ENCODE measurements at places on chromosomes 1 and 21.
A peak's percentile ranks its signal among the peaks of the same experiment; 100 is the strongest.

DNA sequence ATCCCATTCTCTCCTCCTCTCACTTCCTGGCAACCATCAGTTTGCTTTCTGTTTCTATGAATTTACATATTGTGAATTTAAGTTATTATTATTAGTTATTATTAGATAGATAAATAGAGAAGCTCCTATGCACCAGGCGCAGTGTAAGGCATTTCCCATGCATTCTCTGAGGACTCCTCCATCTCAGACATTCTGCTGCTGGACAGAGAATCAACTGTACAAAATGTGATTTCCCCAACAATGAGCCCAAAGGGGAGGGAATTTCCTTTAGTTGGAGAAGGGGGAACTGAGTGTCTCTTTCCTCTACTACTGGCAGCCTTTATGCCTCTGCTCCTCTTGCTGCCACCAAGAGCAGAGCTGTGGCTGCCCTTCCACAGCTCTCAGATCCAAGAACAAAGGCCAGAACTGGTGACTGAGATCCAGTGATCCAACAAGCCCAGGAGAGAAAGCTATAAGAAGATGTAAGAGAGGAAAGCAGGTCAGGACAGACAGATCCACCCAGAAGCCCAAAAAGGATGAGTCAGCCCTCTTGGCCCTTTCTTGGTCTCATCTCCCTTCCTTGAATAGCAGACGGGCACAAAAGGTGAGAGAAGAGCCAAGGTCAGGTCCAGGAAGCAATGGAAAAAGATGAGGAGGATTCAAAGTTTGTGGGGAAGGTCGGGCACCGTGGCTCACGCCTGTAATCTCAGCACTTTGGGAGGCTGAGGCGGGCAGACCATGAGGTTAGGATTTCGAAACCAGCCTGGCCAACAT is 3.5 kb upstream of the IVL start:
- H3K27me3 ChIP-seq: peaks cover 36% of the 10 kb centered on the region
- no peaks in the 10 kb centered on the region for H3K4me1 ChIP-seq
- H3K27ac ChIP-seq: no peak overlapping the region
- peaks cover 5% of the 10 kb centered on the region for H3K36me3 ChIP-seq
- DNase-seq: no peak

DNA sequence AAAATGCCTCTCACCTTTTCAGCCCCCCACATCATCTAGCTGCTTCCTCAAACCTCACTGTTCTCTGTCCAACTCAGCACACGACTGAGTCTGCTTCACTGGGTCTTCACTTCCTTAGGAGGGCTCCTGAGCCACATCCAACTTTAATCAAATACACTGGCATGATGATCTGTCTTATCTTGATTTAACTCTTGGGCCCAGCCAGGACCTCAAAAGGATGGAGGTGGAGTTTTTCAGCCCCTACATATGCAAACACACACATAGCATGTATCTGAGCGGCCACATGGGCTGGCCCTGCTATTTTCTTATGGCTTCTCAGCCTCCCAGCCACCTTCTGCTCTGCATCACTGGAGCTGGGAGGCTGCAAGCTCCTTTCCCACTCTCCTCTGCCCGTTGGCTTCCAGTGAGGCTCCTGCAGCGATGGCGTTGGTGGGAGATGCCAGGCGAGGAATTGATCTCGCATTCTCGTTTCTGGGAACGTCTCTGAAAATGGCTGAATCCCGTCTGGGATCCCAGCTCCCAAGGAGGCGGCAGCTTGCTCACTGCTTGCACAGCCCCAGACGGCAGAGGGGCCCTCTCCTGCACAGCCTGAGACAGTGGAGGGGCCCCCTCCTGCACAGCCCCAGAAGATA is 1.8 kb upstream of the PRXL2B start:
- peak overlapping the region; percentile 99 for H3K27ac ChIP-seq
- no peaks in the 10 kb centered on the region for H3K27me3 ChIP-seq
- DNase-seq: no peak

DNA sequence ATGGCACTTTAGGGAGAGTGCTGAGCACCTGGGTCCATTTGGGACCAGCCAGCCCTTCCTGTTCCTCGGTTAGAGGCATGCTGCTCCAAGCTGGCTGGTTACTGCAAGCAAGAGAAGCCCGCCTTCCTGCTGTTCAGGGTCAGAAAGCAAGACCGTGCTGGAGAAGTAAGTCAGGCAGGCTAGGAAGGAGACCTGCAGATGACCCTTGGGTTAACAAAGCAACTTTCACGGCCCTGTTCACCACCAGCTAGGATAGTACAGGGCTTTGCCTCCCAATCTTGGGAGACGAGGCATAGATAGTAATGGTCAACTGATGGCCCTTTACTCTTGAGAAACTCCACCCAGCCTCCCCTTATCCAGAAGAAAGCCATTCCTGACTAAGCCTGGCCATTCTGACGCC is 136.1 kb downstream of the DHRS3 start:
- peak overlapping the region; percentile 76 for H3K27ac ChIP-seq
- H3K4me1 ChIP-seq: peaks cover 44% of the 10 kb centered on the region
- peaks cover 8% of the 10 kb centered on the region for H3K36me3 ChIP-seq

GRCh38 chr1:64572222-64572900 is 102.4 kb downstream of the CACHD1 start:
- H3K36me3 ChIP-seq: no peaks in the 10 kb centered on the region
- no peak overlapping the region for H3K27ac ChIP-seq
- H3K4me1 ChIP-seq: no peaks in the 10 kb centered on the region
- no peak for DNase-seq

- H3K27ac ChIP-seq: no peak overlapping the region
- peaks cover 6% of the 10 kb centered on the region for H3K36me3 ChIP-seq
- H3K27me3 ChIP-seq: peaks cover 66% of the 10 kb centered on the region
- no peak overlapping the region for H3K4me3 ChIP-seq
- no peak for DNase-seq
- H3K4me1 ChIP-seq: peaks cover 4% of the 10 kb centered on the region
These were observed 1.2 kb downstream of the LMOD1 start for GRCh38 chr1:201945157-201945556.

DNA sequence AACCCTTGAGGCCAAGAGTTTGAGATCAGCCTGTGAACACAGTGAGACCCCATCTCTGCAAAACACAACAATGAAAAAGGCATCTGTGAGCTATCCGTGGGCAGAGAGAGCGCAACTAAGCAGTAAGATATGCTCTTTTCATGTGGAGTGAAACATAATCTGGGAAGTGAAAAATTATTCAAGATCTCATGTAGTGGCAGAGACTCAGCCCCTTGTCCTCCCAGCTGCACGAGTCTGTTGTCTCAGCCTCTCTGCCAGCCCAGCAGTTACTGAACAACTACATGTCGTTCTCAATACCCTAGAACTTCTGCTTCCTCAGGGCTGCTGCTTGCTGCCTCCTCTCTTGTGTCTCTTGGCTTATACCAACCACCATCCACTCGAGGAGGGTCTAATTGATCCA is 61.3 kb upstream of the WDR26 start:
- H3K36me3 ChIP-seq: no peaks in the 10 kb centered on the region
- H3K4me3 ChIP-seq: no peak overlapping the region
- no peak for DNase-seq
- H3K27ac ChIP-seq: peak overlapping the region; percentile 74

GRCh38 chr1:241611063-241611462 is 29.1 kb downstream of the CHML start:
- DNase-seq: peak; percentile 9
- H3K4me3 ChIP-seq: no peak overlapping the region
- no peaks in the 10 kb centered on the region for H3K36me3 ChIP-seq
- H3K27me3 ChIP-seq: no peaks in the 10 kb centered on the region
- H3K4me1 ChIP-seq: no peaks in the 10 kb centered on the region

DNA sequence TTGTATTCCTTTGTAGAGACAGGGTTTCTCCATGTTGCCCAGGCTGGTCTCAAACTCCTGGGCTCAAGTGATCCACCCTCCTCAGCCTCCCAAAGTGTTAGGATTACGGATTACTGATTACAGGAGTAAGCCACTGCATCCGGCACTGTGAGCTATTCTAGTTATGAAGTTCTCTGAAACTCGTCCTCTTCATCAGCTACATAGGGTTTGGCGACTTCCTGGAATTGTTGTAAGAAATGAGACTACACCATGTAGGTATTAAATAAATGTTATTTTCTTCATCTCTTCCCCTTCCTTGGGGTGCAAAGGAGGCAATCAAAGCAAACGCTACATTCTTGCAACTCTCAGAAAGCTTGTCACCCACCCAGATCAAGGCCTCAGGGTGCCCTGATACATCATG is 131.2 kb upstream of the TIAM1 start:
- H3K27ac ChIP-seq: no peak overlapping the region
- no peak for DNase-seq
- H3K27me3 ChIP-seq: no peaks in the 10 kb centered on the region
- no peak overlapping the region for H3K4me3 ChIP-seq

DNA sequence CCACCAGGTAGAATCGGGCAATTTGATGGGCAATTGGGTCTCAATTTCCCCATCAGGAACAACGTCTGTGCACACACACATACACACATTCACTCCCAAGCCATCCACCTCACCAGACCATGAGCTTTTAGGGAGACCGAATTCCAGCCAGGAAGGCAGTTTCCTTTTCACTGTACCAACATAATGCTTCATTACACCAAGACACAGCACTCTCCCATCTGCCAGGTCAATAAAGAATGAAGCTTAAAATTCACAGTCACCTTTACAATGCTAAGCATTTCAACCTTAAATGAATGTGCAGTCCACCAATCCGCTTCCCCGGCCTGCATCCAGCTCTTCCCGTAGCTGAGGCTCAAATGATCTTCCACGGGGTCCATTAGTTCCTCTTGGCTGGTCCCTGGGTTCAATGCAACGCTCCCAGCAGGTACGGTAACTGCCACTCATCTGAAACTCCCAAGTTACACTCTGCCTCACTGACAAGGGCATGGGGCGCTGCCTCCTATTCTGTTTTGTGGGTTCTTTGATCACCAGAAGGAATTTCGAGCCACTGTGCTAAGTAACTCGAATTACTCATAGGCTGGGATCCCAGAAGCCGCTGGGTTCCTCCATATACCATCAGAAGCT is 105.0 kb downstream of the SIM2 start:
- H3K4me3 ChIP-seq: no peak overlapping the region
- no peaks in the 10 kb centered on the region for H3K27me3 ChIP-seq
- DNase-seq: no peak
- H3K27ac ChIP-seq: no peak overlapping the region
- peaks cover 12% of the 10 kb centered on the region for H3K4me1 ChIP-seq

GRCh38 chr1:22074803-22075202 is 22.3 kb downstream of the CDC42 start:
- peak overlapping the region; percentile 73 for H3K4me3 ChIP-seq
- H3K27me3 ChIP-seq: no peaks in the 10 kb centered on the region
- peaks cover 90% of the 10 kb centered on the region for H3K36me3 ChIP-seq
- H3K4me1 ChIP-seq: peaks cover 91% of the 10 kb centered on the region

DNA sequence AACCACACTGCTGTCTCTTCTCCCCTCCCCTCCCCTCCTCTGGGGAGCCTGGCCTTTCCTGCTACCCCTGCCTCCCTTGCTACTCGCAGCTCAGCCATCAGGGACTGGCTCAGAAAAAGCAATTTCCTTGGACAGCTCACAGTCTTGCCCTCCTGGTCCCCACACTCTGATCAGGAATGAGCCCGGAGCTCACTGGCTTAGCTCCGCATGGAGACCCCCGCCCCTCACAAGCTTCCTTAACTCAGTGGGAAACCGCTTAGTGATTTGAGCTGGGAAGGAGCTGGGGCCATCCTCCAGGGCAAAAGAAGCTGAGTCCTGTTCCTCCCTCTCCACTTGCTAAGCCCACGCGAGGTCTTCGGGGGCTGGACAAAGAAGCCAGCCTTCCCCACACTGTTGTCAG is 70.3 kb upstream of the ACTL8 start:
- H3K27me3 ChIP-seq: peaks cover 31% of the 10 kb centered on the region
- no peak overlapping the region for H3K27ac ChIP-seq
- no peak for DNase-seq
- H3K36me3 ChIP-seq: no peaks in the 10 kb centered on the region
- H3K4me1 ChIP-seq: no peaks in the 10 kb centered on the region

DNA sequence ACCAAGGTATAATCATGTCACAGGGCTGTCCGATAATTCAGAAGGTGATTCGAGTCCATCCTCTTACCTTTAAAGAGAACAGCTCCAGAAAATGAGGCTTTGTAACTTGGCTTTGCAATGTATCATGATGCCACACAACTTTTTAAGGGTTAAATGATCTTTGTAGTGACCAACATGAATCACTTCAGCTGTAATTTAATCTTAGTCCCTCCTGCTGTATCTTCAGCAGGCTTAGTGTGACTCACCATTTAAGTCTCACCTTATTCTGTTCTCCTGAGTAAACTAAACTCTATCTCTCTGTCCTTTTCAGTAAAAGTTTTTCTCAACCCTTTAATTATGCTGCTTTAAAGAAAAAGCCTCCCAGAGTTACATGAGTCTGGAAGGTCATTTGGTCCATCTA is 1.9 kb upstream of the HIVEP3 start:
- peak overlapping the region; percentile 76 for H3K4me3 ChIP-seq
- peaks cover 39% of the 10 kb centered on the region for H3K4me1 ChIP-seq
- no peaks in the 10 kb centered on the region for H3K27me3 ChIP-seq
- no peak for DNase-seq
- peaks cover 15% of the 10 kb centered on the region for H3K36me3 ChIP-seq

DNA sequence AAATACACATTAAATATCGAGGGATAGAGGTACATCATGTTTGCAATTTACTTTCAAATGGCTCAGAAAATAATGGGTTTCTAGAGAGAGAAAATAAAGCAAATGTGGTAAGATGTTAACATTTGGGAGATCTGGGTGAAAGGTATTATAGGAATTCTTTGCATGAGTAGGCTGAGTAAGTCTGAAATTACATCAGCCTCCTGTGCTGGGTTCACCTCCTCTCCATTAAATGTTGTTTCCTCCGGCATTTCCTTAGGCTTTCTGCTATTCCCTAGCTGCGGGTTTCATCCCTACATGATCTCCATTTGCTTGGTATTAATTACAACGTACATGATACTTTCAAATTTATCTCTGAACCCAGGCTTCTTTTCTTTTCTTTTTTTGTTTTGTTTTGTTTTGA is 31.6 kb downstream of the ZMYND12 start:
- no peak overlapping the region for H3K27ac ChIP-seq
- no peaks in the 10 kb centered on the region for H3K4me1 ChIP-seq
- peaks cover 39% of the 10 kb centered on the region for H3K27me3 ChIP-seq
- DNase-seq: no peak

- H3K4me1 ChIP-seq: peaks cover 22% of the 10 kb centered on the region
- H3K27me3 ChIP-seq: no peaks in the 10 kb centered on the region
- no peak overlapping the region for H3K27ac ChIP-seq
- no peaks in the 10 kb centered on the region for H3K36me3 ChIP-seq
- DNase-seq: no peak
These were observed 43.6 kb downstream of the ACP6 start for GRCh38 chr1:147626739-147627138.

- no peak for DNase-seq
- H3K4me3 ChIP-seq: no peak overlapping the region
- peaks cover 2% of the 10 kb centered on the region for H3K4me1 ChIP-seq
- H3K27me3 ChIP-seq: peaks cover 5% of the 10 kb centered on the region
- H3K27ac ChIP-seq: no peak overlapping the region
- no peaks in the 10 kb centered on the region for H3K36me3 ChIP-seq
These were observed 39.5 kb upstream of the CR2 start for GRCh38 chr1:207414606-207415108.

Data from effector memory CD8-positive, alpha-beta T cell (primary cell).